ENCODE measurements at places on chromosomes 7 and 10.

DNA sequence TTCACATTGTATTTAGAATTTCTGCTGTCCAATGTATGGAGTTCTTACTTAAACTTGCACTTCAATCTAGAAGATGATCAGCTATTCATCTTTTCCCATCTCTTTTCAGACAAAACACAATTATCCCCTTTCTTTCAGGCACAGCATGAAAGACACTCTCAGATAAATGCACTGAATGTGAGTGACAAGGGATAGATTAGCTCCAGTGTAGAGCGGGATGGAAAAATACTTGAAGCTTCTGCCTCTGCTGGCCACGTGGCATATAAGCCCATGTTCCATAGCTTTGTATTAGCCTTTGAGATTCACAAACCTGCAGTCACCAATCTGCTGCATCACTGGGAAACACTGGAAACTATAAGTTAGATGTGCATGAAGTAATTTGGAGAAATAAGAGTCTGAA lies 162.2 kb upstream of the FAM3C start:
- DNase-seq, result no peak

GRCh38 chr10:707861-708260 lies 18.4 kb upstream of the DIP2C start:
- DNase-seq, result no peak

- no peak for DNase-seq
These were observed at the start of gene JAKMIP3 for GRCh38 chr10:132065491-132066105. JAKMIP3 (plus strand) TSS chr10:132065946; CDS start chr10:132104809, 38,863 bp downstream.

- DNase-seq, result no peak
These were observed 25.6 kb downstream of the KCNH2 start for GRCh38 chr7:150952331-150953050.

DNA sequence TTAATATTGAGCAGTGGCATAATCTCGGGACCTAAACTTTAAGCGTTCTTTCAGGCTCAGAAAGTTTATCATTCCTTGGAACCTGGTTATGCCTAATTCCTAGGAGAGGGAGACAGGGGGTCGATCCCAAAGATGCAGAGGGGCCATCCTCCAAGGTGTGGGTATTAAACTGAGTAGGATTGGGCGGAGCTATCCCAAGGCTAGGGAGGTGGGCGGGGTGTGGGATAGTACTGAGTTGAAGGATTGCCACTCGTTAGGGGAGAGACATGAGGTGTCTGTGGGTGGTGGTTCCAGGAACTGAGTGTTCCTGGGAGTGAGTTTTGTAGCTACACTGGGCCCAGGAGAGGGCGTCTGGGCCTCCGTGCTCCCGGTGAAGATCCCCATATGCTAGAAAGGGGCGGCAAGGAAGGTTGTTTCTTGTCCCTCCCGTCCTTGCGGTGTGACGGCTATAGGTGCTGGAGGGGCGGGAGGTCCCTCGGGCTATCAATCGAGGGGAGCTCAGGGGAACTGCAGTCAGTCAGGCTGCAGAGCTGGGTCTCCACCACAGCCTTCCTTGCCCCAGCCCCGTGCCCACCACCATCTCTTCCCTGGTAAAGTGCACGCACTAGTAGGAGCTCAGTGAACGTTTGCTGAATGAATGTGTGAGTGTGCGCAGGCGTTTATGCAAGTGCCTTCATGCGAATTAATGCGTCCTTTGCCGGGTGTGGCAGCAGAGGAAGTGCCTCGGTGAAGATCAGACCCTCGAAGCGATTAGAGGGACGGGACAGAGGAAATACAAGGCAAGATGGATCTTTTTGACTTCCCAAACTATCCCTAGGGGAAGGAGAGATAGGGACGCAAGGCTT lies 3.0 kb upstream of the HMX2 start:
- DNase-seq, result no peak

DNA sequence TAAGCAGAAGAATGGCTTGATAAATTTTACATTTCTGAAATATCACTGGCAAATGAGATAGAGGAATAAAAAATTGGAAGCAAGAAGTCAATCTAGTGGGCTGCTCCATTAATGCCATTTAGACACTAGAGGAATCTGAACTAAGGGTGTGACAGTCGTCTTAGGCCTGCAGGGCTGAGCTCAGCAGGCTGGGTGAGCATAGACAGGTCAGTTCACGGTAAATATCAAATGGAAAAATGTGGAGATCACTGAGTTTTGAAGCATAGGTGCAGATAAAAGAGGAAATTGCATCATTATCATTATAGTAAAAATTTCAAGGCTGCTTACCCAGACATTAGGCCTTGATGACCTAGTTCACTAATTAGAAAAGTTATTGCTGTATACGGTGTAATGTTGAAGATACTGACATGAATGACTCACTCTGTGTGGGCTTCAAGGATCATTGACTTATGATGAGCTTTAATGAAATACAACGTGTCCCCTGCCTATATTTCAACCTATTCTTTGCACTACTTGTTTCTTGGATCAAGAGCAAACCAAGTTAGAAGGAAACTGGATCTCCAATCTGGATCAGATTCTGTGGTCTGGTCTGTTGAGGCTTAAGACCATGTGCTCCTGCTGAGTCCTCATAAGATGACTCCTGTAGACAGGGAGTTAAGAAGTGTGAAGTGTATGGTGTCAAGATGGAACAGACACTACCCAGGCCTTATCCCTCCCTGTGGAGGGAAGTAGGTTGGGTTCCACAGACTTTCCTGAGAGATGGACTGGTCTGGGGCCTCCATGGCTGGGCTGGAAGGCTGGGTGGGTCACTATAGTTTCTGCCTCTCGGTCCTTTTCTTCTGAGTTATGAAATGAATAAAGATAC lies 3.6 kb downstream of the OR2F2 start:
- DNase-seq, result no peak

- DNase-seq, result no peak
These were observed 1.8 kb downstream of the ZMIZ2 start for GRCh38 chr7:44750424-44750823.

GRCh38 chr10:62696798-62697197 lies 107.7 kb upstream of the ADO start:
- no peak for DNase-seq

DNA sequence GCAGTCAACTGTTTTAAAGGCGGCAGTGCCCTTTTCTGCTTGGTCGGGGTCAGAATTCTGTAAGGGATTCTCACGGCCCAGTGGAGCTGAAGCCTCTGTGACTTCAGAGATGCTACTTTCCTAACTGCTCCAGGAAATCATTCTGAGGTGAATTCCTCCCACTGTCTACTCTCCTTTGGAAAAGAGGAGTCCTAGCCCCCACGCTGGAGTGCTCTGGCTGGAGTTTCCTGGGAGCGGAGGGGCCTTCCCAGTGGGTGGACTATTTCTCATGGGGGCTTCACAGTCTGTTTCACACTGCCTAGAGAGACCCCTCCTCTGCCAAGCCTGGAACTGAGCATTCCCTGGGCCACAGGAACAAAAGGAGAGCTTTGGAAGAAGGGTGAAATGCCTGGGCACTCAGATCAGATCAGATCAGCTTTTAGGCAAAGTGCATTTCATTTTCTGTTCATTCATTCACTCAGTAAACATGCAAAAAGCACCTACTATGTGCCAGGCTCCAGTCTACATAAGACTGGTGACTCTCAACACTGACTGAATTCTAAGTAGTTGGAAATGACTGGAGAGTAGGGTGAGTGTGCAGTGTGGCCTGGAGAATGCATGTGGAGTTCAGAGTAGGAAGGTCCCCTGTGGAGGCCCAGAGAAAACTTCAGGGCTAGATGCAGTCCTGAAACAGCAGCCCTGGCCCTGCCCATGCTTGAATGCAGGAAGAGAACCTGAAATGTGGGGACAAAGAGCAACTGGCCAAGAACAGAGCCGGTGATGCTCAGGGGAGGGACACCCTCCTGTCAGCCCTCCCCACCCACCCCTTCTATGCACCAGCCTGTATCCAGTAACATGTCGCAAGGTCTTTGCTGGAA lies 12.2 kb downstream of the ZNF488 start:
- DNase-seq, result no peak

- no peak for DNase-seq
These were observed 43.2 kb downstream of the CCDC7 start for GRCh38 chr10:32489158-32489557.

DNA sequence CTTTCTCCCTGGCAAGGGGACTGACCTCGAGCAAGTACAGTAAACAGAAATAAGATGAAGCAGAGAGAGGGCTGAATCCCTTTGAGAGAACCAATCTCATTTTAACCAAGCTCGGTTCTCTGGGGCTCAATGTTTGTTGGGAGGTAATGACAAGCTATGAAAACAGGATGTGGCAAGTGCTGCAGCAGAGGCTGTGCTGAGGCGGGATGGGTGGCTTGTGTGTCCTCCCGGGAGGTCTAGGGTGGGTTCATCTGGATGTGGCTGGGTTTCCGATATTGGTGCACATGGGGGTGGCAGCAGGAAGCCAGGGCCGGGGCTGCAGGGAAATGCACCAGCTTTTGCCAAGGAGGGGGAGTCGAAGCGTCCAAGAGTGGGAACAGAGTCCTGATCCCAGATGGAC lies 84.5 kb downstream of the AOAH start:
- peak; percentile 6 for DNase-seq

- DNase-seq, result no peak
These were observed 3.0 kb upstream of the PRSS37 start for GRCh38 chr7:141844256-141844655.

- no peak for DNase-seq
These were observed 147.1 kb upstream of the NRBF2 start for GRCh38 chr10:62985807-62986600.

DNA sequence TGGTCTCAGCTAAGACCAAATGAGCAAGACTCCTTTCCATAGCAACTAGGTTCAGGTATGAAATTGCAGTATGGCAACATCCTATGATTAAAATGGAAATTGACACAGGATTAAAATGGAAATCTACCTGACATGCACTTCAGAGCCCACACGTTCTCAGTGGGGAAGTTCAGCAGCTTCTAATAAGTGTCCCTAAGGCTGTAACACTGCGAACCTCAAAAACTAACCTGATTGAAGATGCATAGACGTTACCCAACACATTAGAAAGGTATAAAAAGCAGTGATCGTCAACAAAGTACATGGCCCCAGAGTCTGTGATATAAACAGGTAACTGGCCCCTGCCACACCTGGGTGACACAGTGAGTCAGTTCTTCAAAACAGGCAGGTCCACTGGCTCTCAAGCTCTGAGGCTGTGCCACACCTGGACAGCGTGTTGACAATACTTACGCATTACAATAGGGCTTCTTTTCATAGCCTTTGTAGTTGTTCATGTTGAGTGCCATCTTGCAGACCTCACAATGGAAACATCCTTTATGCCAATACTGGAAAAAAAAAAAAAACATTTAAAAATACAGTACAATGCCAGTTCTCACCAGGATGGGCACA lies 274.9 kb upstream of the NEBL start:
- DNase-seq, result no peak

DNA sequence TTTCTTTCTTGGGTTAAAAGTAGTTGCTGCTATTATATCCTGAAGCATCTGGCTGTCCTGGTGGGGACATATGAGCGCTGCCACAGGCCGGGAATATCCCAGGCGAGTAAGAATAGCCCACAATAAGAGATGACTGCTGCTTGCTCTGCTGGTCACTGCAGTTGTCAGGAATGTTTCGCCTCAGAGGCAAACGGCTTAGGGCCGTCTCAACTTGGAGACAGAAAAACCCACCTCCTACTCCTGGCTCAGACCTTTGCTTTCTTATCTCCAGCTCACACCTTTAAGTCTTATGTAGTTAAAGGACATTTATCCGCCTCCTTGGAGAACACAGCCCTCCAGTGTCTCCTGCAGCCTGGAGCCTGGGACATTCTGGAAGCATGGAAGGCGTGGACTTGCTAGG lies at the start of gene GJD4:
Gene GJD4 (plus strand): TSS at position 151 of the 400 bp plus-strand sequence. CDS start 227 bp downstream, at position 378.
- DNase-seq, result no peak

GRCh38 chr10:86520871-86521677 lies 518 bp downstream of the WAPL start:
- no peak for DNase-seq

GRCh38 chr7:73742338-73742752 lies 3.7 kb upstream of the ABHD11 start:
- DNase-seq, result no peak

- no peak for DNase-seq
These were observed 374.0 kb upstream of the STEAP1 start for GRCh38 chr7:89780291-89780690.

DNA sequence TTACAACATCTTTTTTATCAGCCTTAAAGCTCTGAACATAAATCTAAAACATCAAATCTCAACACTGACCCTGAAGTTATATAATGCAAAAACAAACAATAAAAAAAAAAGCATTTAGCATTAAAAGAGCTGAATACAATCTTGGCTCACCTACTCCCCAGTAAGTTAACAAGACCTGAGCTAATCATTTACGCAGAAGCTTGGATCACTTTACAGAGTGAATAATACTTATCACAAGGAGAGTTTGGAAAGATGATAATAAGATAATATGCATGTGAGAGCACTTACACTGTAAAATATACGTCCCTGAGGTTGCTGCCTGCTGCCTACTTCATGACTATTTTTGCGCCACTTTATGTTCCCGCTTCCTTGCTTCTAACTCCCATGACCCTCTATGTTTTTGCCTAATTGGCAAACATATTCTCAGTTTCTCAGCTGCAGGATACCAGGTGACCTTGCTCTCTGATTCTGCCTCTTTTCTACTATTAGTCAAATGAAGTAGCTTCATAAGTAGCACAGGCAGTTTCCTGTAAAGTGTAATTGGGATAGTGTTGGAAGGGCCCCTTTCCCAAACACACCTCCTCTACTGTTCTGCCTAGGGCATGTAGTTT lies 333.6 kb downstream of the LRRTM3 start:
- DNase-seq, result no peak

GRCh38 chr10:123746061-123746460 lies 79.9 kb downstream of the GPR26 start:
- DNase-seq, result no peak

DNA sequence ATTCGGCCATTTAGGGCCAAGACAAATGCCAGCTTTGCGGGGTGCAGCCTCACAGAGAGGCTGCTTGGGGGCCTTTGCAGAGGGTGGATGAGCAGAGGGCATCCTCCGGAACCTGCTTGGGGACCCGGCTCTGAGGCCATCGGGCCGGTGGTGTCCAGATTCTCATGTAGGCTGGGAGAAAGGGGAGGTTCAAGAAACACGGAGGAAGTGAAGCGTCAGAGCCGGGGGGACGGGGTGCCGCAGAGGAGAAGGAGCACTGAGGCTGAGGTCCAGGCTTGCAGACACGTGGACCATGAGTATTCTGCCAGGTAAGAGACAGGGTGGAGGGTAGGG lies 150.7 kb upstream of the SHH start:
- DNase-seq, result no peak
